Skin of body (tissue), 3 donors: ENCODE measurements at places on chromosomes 4 and X. TPM values are rescaled to one million over a fixed set of nuclear protein-coding genes. Genes with fewer than 3 reads are reported as not detected.
A peak's percentile ranks its signal among the peaks of the same experiment; 100 is the strongest.

GRCh38 chr4:13912966-13913365 lies 285.4 kb upstream of the BOD1L1 start:
- DNase-seq: no peak

GRCh38 chrX:46634577-46634976 lies 61.0 kb downstream of the CHST7 start:
- no peak for DNase-seq

Gene TBC1D9
- 30.2 TPM for total RNA-seq

Gene FGA
- total RNA-seq: not detected

- no peak for DNase-seq
These were observed 97.8 kb upstream of the ANK2 start for GRCh38 chr4:112951362-112952312.

DNA sequence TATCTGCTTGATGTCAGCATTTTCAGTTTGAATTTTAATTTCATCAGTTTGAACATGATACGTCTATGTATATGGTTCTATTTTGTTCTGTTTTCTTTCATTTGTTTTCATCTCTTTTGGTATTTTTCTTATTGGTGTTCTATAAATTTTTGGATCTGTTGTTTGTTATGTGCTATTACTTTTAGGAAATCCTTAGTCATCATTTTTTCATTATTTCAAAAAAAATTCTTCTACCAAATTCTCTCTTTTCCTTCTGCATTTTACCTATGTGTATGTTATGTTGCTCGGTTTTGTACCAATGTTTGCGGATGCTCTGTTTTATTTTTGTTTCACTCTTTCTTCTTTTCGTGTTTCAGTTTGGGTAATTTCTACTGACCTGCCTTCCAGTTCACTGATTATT lies 32.8 kb downstream of the NPY2R start:
- no peak for DNase-seq

GRCh38 chrX:20951016-20951810 lies 423.0 kb upstream of the CNKSR2 start:
- DNase-seq: no peak

Gene JCHAIN
- total RNA-seq: 2.2 TPM

DNA sequence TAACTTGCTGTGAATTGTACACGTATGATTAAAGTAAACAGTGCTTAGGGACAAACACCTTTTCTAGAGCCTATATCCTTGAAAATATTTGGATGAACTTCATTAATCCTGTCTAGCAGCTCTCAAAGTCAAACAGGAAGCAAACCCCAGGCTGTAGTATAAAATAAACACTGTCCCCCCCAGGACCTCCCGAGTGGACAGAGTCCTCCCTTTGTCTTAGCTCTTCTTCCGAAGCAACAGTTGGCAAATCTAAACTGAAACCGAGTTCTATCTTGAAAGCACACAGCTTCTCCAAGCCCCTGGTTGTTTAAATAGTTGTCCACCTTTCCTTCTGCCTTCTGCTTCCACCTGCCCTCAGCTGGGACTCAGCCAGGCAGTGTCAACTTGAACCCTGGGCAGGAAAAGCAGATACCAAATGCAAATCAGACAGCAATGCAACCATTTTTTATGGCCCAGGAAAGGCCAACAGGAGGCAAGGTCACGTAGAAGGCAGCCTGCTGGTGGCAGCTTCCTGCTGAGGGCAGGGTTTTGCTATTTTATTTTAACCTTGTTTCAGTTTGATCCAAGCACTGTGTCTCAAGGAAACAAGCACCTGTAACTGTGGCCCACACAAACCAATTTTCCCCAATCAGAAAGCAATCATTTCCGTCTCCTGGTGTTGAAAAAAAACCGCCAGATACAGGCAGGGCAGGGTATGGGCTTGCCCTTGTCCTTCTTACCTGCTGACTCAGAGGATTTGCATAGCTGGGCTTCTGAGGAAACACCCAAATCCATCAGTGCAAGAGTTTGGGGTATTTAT lies 110.3 kb upstream of the KIT start:
- DNase-seq: no peak

Gene DDX53
- not detected for total RNA-seq

GRCh38 chr4:138310991-138311390 lies 68.8 kb upstream of the SLC7A11 start:
- no peak for DNase-seq

Gene JAKMIP1
- total RNA-seq: 0.59 TPM

Gene ABLIM2
- 5.0 TPM for total RNA-seq

Gene STK26
- 17.6 TPM for total RNA-seq

GRCh38 chr4:175514174-175514573 lies 297.9 kb downstream of the GPM6A start:
- no peak for DNase-seq

- DNase-seq: no peak
These were observed at the start of gene CHST7 for GRCh38 chrX:46573331-46573891. Gene CHST7, plus strand, starts transcription at chrX:46573765. Its CDS starts 167 bp downstream, at chrX:46573932.

Gene PNMA6A
- 2.8 TPM for total RNA-seq

DNA sequence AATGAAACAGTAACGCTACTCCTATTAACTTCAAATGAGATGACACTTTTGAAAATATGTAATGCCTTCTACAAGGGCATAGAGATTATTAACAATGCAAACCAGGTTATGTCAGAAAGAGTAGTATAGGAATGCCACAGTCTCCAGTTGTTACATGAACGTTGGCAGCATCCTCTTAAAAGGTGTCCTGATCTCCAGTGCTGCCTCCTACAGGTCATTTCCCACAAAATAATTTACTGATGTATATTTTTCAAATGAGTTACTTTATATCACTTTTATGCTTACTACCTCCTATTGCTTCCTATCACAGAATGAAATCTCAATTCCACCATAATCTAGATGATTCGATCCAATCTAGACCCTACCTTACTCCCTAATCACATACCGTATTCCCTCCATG lies 195.2 kb upstream of the EPHA5 start:
- DNase-seq: no peak

Gene CXorf65
- not detected for total RNA-seq

Gene CYLC1
- not detected for total RNA-seq

DNA sequence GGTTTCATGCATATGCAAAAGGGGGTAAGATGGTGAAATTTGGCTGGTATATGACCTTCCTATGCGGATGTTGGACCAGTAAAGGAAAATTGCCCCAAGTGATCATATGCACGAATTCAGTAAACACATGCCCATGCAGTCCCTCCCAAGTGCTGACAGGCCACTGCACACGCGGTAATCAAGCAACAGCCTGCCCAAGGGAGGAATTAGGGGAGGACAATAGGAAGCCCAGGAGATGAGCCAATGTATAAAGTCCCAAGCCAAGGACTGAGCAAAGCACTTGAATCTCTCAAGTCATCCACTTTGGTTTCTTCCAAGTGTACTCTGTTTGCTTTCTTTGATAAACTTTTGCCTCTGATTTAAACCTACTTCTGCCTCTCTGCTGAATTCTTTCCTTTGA lies 21.1 kb downstream of the MAGEB16 start:
- peak; percentile 3 for DNase-seq

Gene RBMXL3
- total RNA-seq: not detected

- no peak for DNase-seq
These were observed 45.9 kb downstream of the TEC start for GRCh38 chr4:48223633-48224295.

GRCh38 chrX:149848855-149849254 lies 32.1 kb upstream of the MAGEA8 start:
- no peak for DNase-seq

DNA sequence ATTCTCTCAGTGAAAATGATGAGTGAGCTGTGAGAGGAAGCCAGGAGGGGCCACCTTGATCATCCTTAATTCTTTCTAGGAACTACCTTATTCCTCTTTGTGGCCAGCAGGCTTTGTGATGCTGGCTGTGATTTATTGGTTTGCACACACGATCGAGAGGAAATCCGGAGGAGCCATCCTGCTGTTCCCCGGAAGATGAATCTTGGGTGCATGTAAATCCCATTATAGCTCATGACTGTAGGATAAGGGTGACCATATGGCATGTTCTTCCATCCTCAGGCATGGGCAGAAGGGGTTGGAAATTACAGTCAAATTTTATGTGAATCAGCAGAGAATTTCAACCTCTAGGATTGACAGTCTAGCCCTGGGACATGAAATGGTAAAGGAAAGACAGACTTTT lies 254.5 kb downstream of the UNC5C start:
- no peak for DNase-seq

DNA sequence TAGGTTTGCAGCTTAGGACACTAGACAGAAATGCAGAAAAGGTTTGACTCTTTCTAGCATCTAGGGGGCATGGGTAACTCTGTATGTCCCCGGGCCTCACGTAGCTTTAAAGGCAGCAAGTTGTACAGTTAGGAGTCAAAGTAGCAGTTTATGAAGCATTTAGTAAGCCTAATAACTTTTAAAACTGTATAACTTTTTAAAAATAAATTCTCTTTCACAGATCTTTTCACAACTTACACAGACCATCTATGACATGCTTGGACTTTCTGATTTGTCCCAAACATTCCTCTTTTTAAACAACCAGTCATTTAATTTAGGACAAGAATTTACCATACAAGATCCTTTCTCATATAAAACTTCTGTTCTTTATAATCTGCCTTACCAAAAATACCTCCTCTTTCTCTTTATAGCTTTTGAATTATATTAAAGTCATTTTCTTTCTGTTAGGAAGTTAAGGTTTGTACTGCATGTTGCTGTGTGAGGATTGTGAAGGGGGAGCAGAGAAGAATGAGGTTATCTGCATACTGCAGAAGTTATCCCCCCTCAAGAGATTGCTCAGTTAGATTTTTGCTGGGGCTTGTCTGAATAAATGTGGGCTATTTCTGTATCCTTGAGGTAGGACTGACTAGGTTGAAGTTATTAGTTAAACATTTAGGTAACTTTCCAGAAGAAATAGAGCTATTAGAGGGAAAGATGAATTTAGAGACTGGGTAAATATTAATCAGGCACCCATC lies 94.3 kb downstream of the CPE start:
- DNase-seq: no peak

Gene RRH
- not detected for total RNA-seq

Gene PPARGC1A
- total RNA-seq: 10.6 TPM

Gene ZDHHC15
- 3.0 TPM for total RNA-seq

DNA sequence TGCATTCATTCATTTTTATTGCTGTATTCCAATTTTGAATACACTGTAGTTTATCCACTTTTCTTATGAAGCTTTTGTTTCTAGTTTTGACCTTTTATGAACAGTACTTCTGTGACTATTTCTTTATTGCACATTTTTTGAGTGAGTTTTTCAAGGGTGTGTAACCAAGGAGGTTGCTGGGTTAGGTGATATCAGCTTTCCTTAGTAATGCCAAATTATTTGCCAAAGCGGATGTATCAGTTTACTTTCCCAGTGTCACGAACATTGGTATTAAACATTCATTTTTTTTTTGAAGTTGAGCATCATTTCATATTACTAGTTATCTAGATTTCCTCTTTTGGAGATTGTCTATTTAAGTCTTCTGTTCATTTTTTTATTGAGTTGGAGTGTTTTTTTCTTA lies 32.9 kb downstream of the STIM2 start:
- no peak for DNase-seq

DNA sequence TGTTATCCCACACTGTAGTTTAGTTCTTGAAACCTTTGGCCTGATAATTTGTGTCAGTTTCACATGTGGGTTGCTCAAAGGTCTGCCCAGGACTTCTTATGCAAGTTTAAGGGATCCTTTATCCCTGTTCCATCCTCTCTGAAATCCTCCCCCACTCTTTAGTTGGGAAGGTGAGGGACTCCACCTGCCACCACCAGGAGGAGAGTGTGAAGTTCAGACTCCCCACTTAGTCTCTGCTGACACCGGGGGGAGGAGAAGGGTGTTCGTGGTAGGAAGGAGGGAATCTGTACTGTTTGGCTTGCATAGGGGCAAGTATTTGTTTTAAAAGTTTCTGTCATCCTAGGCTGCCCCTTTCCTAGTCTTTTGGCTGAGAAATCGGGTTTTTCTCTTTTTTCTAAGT lies 211.8 kb downstream of the PPP4R3C start:
- DNase-seq: no peak

DNA sequence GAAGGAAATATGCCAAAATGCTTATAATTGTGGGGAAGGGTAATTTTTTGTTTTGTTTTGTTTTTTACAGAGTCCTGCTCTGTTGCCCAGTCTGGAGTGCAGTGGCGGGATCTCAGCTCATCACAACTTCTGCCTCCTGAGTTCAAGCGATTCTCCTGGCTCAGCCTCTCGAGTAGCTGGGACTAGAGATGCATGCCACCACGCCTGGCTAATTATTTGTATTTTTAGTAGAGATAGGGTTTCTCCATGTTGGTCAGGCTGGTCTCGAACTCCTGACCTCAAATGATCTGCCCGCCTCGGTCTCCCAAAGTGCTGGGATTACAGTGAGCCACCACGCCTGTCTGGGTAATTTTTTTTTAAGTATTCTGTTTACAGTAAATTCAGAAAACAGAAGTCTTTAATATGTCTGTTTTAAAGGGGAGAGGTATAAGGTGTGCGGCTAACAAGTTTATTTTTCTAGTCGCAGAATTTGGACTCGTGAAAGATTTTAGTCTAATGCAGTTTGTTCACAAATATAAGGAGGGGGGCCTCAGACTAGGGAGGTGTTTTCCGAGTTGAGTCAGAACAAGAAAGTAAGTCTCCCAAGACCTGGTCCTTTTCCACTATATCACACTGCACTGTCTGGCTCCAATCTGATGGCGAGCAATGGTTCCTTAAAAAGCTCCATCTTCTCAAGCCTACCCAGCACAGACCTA lies 1.5 kb downstream of the ACSL1 start:
- no peak for DNase-seq

DNA sequence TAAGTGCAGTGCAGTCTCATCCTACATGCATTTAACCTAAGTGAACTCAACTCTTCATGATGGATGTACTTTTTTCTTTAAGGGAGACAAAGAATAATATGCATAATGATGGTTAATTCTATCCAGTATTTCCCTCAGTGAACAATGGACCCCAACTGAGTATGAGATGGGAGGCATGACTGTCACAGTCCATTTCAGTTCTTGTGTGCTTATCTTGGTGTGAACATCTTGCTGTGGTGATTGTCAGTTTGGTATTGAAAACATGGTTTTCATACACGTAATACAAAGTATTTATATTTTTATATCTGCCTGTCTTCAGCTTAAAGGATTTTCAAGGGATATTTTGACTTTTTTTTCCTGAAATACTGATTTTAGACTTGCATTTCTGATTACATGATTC lies 72.0 kb upstream of the NDUFC1 start:
- DNase-seq: no peak

- DNase-seq: no peak
These were observed 184.9 kb upstream of the DKK2 start for GRCh38 chr4:107220976-107221375.

GRCh38 chrX:123920105-123920785 lies 41.3 kb upstream of the STAG2 start:
- DNase-seq: no peak

- DNase-seq: peak; percentile 28
These were observed at the start of gene NAAA for GRCh38 chr4:75940692-75941253. Gene NAAA, minus strand, starts transcription at chr4:75941013. Its CDS starts 64 bp downstream, at chr4:75940949.

DNA sequence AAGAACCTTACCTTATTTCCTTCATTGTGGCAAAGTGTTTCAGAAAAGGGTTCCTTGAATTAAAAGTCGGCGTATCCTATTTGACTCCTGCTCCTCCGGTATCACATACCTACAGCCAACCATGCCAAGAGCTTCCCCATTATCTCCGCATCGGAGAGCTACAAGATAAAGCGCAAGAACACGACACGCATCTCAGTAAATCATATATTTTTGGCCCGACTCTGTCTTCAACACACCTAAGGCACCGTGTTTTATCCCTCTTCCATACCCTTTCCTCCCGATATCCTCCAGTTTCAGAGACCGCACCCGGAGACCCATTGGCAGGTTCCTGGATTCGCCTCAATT lies 497 bp upstream of the THAP9 start:
- DNase-seq: peak; percentile 70

Gene CTAG1A
- not detected for total RNA-seq

- no peak for DNase-seq
These were observed 88.3 kb downstream of the NHSL2 start for GRCh38 chrX:71998836-71999509.

- DNase-seq: peak; percentile 58
These were observed 205.9 kb downstream of the LDB2 start for GRCh38 chr4:16692524-16692923.
